ENCODE measurements at places on chromosomes 2 and 18.

GRCh38 chr2:68118816-68119215, 38.9 kb upstream of the PNO1 start:
- DNase-seq, result no peak

DNA sequence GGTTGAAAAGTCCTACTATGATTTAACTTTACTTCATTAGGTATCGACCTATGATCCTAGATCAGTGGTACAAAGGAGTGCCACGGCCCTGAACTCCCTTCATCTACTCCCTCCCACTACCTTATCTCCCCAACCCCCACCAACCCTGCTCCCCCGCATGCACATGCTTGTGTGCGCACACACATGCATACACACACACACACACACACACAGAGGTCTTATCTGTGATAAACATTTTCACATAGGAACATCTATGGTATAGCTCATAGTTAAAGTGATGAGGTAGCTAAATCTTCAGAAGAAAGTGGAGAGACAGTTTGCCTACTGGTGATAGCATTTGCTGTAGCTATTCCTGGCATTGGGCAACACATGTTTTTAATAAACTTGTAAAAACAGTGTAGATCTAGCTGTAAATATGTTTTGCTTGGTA, 471.3 kb downstream of the ZEB2 start:
- no peak for DNase-seq

GRCh38 chr2:203739351-203739750, 32.9 kb downstream of the CD28 start:
- DNase-seq, result peak; percentile 29

DNA sequence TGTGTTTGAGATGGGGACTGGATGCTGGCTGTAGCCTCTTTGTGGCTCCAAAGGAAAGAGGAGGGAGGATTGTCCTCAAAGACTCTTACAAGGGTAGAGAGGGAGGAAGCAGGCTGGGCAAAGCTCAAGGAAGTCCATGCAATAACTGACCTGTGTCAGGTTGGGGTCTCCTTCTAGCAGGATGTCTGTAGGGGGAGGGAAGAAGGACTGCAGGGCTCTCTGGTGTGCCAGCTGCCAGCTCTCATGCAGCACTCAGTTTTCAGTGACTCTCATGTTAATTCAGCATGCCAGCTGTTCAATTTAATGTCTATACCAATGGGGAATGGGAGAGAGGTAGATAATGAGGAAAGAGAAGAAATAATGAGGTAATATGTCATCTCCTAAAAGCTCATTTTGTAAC, 85.3 kb upstream of the RANBP2 start:
- DNase-seq, result no peak

- DNase-seq, result no peak
Observed at GRCh38 chr2:139162456-139162855, 382.3 kb upstream of the NXPH2 start.

GRCh38 chr2:112540906-112541305, 1.4 kb upstream of the POLR1B start:
- DNase-seq, result no peak

DNA sequence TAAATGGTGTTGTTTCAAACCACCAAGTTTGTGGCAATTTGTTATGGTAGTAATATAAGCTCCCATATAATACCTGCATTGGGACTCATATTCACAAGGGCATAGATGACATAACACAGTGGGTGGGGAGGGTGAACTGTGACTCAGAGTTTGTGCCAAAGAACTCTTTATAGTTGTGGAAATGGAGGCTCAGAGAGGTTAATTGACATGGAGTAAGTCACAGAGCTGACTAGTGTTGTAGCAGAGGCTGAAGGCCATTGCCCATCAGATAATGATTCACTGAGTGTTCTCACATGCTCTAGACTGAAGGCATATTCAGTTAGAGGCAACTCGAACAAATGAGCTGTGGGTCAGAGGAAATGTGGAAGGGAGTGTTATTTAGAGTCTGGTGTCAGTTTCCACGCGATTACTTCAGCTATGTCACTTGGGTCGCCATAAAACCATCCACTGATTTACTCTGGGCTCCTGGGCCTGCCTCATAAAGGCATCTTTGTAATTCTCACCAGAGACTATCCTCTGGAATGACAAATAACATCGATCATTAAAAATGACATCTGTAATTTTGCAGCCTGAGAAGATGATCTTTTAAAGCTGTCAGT, 264.7 kb downstream of the CCDC85A start:
- DNase-seq, result no peak

GRCh38 chr2:181252262-181253148, 204.7 kb upstream of the ITGA4 start:
- no peak for DNase-seq

DNA sequence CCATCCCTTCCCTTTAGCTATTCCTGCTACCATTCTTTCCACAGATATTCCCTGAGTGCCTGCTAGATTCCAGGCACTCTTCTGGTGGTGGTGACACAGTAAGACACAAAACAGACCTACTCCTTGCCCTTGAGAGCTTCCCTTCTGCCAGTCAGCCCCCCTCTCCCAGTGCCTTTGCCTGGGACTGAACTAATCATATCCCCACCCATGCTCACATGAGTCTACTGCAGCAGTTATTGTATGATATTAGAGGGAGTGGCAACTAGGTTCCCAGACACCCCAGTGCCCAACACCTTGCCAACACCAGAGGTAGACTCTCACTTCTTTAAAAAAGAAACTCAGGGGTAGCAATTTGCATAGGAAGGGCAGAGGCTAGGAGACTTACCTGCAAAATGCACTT, 7.2 kb upstream of the LBH start:
- no peak for DNase-seq

DNA sequence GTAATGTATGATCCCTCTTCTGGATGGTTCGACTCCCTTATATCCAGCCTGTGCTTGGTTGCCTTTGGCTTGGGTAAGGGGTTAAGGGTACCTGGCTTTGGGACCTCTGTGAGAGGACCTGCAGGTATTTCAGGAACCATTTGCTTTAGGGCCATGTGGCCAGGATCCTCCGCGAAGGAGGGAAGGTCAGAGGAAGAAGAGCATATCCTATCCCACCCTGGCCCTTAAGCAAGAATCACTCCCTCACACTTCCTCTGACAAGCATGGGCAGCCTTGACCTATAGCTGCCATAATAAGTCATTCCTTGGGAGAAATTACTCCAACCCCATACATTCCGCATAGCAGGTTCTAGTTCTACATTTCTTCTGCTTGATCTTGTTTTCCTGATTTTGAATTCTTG, 59.1 kb upstream of the TXNDC2 start:
- DNase-seq, result no peak

- DNase-seq, result no peak
Observed at GRCh38 chr2:46368401-46368800, 71.2 kb downstream of the EPAS1 start.

DNA sequence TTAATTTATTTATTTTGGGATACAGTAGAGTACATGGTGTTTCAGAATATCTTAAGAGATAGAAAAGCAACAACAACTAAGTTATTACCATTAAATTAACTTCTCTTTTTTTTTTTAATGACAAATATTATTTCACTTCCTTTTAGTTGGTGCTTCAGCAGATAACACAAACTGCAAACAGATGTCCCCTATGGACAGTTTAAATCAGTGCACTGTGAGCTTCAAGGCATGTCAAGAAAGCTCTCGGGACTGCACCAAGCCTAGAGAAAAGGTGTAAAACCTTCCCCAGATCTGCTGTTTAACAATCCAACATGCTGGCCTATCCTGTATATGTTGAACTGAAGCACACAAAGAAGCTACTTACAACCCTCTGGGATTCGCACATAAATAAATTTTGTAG, 122.7 kb downstream of the TCF4 start:
- DNase-seq, result no peak

- no peak for DNase-seq
Observed at GRCh38 chr2:39409697-39410389, 27.2 kb downstream of the MAP4K3 start.

DNA sequence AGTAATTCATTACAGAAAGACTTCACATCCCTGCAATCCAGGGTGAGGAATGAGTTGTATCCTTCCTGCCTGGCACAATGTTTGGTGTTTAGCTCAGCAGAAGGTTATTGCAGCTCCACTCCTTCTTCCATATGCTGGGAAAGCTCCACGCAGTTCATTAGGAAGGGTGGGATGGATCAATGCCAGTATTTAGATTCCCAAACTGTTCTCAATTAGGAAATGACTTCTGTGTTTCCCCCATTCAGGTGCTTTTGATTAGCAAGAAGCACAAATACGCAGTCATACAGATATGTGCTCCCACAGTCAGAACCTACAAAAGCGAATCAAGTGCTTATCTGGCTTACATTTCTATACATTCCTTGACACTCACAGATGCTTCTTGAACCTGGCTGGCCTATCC, 340.6 kb downstream of the NYAP2 start:
- no peak for DNase-seq

- no peak for DNase-seq
Observed at GRCh38 chr2:101809698-101810097, 112.2 kb downstream of the MAP4K4 start.
